Activated T-cell treated with anti-CD3 and anti-CD28 coated beads, Interleukin-2, amount 50 U/mL, for 4 hours (primary cell): ENCODE measurements at places on chromosomes 5 and 9. TPM values are rescaled to one million over a fixed set of nuclear protein-coding genes. Genes with fewer than 3 reads are reported as not detected.

The KIAA1958 gene
- total RNA-seq = 4.7 TPM

The C5orf58 gene
- total RNA-seq = not detected

The INSYN2B gene
- not detected for total RNA-seq

The SPINK6 gene
- total RNA-seq = not detected

The ADGRD2 gene
- not detected for total RNA-seq
